ENCODE measurements at places on chromosomes 7 and 10. TPM values are rescaled to one million over a fixed set of nuclear protein-coding genes. Genes with fewer than 3 reads are reported as not detected.

GRCh38 chr7:132077971-132078685 lies 498.1 kb downstream of the PLXNA4 start:
- H3K4me3 ChIP-seq = no peak overlapping the region
- no peaks in the 10 kb centered on the region for H3K36me3 ChIP-seq

GRCh38 chr10:97886286-97886685 lies 36.6 kb downstream of the GOLGA7B start:
- H3K36me3 ChIP-seq = no peaks in the 10 kb centered on the region
- no peaks in the 10 kb centered on the region for H3K27me3 ChIP-seq
- no peaks in the 10 kb centered on the region for H3K4me1 ChIP-seq
- no peak for DNase-seq
- no peak overlapping the region for H3K4me3 ChIP-seq
- H3K27ac ChIP-seq = no peak overlapping the region

GRCh38 chr10:17586821-17587234 lies 30.3 kb downstream of the HACD1 start:
- H3K4me3 ChIP-seq = no peak overlapping the region
- H3K36me3 ChIP-seq = peaks cover 18% of the 10 kb centered on the region
- no peaks in the 10 kb centered on the region for H3K4me1 ChIP-seq
- no peaks in the 10 kb centered on the region for H3K27me3 ChIP-seq

DNA sequence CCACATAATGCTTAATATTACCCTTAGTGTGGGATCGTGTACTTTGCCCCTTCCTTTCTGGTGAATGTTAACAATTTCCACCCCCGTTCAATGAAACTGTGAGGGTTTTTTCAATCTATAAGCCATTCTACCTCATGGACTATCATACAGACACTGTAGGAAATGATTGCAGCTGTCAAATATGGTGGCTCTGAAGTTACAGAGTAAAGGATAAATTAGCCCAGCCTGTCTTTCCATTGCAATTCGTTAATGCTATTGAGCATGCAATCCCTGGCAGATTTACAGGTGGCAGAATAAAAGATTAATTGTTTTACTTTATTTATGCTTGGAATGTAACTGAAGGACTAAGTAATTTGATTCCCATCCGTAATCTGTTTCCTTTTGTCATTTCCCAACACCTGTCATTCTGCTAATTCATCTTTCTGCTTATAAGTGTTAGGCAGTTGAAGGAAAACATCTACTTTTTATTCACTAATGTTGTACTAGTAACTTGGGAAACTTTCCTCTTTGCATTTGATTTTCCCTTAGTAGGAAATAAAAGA lies 1211.6 kb upstream of the LRRN3 start:
- DNase-seq = no peak
- no peaks in the 10 kb centered on the region for H3K27me3 ChIP-seq
- H3K36me3 ChIP-seq = no peaks in the 10 kb centered on the region
- H3K4me1 ChIP-seq = no peaks in the 10 kb centered on the region

DNA sequence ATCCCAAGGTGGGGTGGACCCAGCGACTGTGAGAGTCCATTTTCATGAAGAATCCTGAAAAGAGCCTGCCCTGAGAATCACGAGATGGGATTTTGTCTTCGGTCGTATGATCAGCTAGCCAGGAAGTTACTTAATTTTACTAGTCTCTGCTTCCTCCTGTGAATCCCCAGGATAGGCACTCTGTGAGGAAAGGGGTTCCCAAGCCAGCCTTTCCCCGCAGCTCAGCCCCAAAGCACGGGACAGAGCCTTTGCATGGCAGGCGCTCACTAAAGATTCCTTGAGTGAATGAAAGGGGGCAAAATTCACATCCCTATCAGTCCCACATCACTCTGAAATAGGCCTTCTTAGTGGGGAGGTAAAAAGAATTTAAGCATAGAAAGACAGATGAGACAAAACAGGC lies 219.6 kb downstream of the ADARB2 start:
- no peaks in the 10 kb centered on the region for H3K36me3 ChIP-seq
- H3K27ac ChIP-seq = no peak overlapping the region
- H3K4me1 ChIP-seq = no peaks in the 10 kb centered on the region
- DNase-seq = no peak
- no peak overlapping the region for H3K4me3 ChIP-seq

The CTNNA3 gene
- total RNA-seq = 27.9 TPM

The SPAG6 gene
- total RNA-seq = not detected
